ENCODE measurements at places on chromosomes 7 and 10. TPM values are rescaled to one million over a fixed set of nuclear protein-coding genes. Genes with fewer than 3 reads are reported as not detected.

DNA sequence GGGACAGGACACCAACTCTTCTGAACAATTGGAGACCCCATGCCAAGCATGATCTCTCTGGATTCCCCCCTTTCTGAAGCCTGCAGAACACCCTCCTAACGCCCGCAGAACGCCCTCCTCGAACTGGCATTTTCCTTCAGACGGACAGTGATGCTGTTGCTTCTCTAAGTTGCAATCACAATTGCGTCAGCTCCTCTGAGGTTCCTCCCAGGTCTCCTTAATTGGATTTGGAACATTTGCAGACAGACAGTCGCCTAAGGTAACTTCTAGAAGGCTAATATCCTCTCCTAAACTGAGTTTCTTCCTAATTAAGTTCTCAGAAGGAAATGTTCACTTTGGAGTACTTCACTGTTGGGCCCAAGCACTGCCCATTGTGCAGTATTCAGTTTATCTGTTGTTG lies 20.5 kb upstream of the SERPINE1 start:
- DNase-seq = no peak

- no peak for DNase-seq
Observed at GRCh38 chr7:49563693-49564378, 209.6 kb upstream of the VWC2 start.

- DNase-seq = no peak
Observed at GRCh38 chr7:77855371-77856083, 57.0 kb downstream of the PHTF2 start.

DNA sequence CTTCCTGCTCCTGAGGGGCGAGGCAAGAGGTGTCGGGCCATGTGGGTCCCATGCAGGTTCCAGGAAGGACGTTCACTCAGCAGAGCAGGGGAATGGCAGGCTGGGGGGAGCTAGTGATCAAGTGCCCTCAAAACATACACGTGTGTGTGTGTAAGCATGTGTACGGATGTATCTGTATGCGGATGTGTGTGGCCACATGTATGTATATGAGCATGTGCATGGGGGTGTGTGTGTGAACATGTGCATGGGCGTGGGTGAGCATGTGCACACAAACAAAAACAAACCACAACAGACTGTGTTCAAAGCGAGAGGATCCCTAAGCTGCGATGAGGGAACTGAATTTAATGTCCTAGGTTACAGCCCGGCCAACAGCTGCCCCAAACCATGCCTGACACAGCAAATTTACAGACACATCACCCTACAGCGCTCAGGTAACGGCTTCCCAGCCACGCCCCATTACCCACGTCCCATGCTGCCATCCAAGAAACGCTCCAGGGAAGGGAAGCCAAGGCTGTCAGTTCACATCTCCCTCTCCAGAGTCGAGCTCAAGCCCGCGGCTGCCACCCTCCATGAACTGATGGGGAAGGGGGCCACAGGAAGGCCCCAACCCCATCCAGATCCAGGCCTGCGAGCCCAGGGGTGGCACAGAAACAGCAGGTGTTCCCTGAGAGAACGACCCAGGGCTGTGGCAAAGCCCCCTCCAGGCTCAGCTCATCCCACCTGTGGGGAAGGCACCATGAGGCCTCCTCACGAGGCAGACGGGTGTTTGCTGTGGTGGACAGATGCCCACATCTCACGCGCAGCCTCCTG lies 56.6 kb downstream of the PTPRN2 start:
- no peak for DNase-seq

DNA sequence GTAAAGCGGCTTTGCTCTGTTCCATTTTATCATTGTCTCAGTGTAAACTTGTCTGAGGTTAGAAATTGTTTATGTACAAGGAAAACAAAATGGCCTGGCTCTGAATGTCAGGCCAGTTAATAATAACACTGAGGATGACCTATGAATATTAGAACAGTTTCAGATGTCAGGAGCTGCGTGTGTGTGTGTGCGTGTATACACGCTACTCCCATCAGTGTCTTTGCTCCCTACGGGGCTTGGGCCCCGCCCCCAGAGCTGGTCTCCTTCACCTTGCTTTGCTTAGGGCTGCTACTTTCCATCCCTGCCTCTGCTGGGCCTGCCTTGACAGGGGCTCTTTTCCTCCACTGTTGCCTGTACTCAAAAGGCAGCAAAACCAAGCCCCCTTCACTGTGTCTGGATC lies 142.3 kb upstream of the BET1 start:
- DNase-seq = no peak

- no peak for DNase-seq
Observed at GRCh38 chr7:139568813-139569490, 45.5 kb downstream of the CLEC2L start.

- DNase-seq = no peak
Observed at GRCh38 chr10:74589851-74590250, 236.5 kb upstream of the KAT6B start.

GRCh38 chr7:117993377-117994003 lies 120.2 kb upstream of the CTTNBP2 start:
- peak; percentile 28 for DNase-seq

GRCh38 chr7:14688208-14688607 lies 214.3 kb downstream of the DGKB start:
- no peak for DNase-seq

GRCh38 chr10:132036153-132036886 lies 29.4 kb upstream of the JAKMIP3 start:
- peak; percentile 81 for DNase-seq

- DNase-seq = no peak
Observed at GRCh38 chr10:44988957-44989585, 10.5 kb upstream of the DEPP1 start.

DNA sequence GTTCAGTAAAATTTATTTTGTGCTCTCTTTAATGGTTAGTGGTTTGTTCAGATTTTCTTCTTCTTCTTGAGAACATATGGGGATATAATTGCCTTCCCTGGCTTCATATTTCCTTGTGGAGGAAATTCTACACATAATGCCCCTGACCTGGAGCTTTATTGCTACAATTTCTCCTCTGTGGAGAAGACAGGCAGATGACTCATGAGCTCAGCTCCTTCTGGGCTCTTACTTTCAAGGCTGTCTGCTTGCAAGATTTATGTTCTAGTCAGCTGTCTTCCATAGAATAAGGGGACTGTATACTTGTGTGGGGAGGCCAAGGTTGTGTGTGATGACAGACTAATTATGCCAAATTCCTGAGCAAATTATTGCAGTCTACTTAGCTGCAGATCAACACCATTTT lies 1.6 kb downstream of the LRRD1 start:
- no peak for DNase-seq

DNA sequence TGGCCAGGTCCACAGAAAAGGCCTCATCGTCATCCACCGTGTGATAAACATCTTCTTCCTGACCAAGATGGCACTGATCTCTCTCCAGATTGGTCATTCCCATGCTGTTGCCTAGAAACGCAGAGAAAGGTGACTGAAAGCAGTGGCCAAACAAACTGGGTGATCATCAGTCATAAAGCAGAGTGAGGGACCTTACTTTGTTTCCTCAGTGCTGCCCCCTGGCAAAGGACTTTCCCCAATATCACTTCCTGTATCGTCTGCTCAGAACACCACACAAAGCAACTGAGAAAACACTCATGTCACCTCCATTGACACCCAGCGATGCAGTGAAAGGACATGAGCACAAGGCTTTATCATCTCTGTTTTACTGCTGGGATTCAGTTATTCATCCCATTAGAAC lies 40.0 kb upstream of the TM9SF3 start:
- no peak for DNase-seq

- DNase-seq = peak; percentile 35
Observed at GRCh38 chr10:100184840-100185239, 989 bp downstream of the ERLIN1 start.

- no peak for DNase-seq
Observed at GRCh38 chr7:127911968-127912511, 119.2 kb downstream of the LRRC4 start.

DNA sequence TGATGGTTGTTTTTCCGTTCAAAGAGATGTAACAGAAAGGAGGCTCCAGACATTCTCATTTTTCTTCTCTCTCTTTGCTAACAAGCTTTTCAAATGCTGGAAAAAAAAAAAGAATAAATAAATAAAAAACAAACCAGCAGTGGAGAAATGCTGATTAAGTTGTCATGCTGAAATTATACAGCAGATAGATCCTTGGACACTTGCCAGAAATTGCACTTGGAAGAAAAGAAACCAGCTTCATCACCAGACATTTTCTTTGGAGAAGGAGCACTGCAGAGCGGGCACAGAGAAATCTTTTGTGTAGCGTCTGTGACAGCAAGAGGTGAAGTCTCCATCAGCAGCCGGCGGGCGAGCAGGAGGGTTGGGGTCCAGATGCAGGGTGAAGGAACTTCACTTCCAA lies 55.8 kb downstream of the CLRN3 start:
- DNase-seq = peak; percentile 67

- DNase-seq = no peak
Observed at GRCh38 chr10:14416308-14416700, 85.6 kb upstream of the FRMD4A start.

- peak; percentile 82 for DNase-seq
Observed at GRCh38 chr10:103884681-103885139, 29.3 kb upstream of the SH3PXD2A start.

The ELN gene
- 208 TPM for total RNA-seq

The NODAL gene
- 0.92 TPM for total RNA-seq

The HMX2 gene
- not detected for total RNA-seq

The TMEM236 gene
- total RNA-seq = 0.10 TPM

The GFRA1 gene
- total RNA-seq = 122 TPM

The ARID5B gene
- total RNA-seq = 33.8 TPM

The OR13A1 gene
- not detected for total RNA-seq

The ZSCAN25 gene
- 14.3 TPM for total RNA-seq

The CYP3A5 gene
- total RNA-seq = 38.5 TPM
